CD4-positive, CD25-positive, alpha-beta regulatory T cell (primary cell): ENCODE measurements at places on chromosomes 12 and 14.

DNA sequence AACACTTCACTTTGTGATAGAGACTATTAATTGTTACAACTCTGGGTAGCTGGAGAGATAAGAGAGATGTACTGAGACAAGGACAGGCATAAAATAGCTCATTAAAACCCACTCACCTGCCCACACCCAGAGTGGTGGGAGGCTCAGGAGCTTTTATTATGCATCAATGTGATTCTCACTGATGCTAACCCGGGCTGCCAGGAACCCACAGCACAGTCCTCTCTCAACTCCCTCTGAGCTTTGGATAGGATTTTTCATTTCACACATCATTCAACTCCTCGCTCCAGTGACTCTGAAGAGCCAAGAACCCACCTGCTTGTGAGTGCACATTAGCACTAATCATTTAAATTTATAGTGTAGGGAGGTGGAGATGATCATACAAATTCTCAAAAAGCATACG lies 827.9 kb downstream of the FLRT2 start:
- no peak for DNase-seq

- no peak for DNase-seq
Measured at GRCh38 chr14:71076462-71077092, 169.3 kb downstream of the PCNX1 start.

GRCh38 chr12:129964826-129965457 lies 61.1 kb upstream of the TMEM132D start:
- no peak for DNase-seq

DNA sequence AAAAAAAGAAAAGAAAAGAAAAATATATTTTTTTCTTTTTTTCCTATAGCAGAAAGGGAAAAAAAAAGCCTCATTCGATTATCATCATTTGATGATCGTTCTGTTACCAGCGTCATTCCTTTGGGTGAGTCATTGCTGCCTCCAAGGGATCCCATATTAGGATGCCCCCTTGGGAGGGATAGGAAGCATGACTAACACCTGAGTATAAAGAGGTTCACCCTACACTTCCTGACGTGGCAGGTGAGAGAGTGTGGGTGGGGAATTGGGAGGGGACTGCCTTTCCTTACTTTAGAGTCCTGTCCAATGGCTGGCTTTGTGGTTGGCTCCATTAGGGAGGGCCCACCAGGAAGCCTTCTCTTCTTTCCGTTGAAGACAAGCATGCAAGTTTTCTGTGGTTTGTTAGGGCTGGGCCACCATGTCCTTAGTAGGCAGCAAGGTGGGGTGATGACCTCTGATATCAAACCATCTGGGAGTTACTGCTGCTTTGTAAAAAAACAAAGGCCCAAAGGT lies 56.1 kb upstream of the FUT8 start:
- DNase-seq, result peak; percentile 73

- peak; percentile 60 for DNase-seq
Measured at GRCh38 chr14:70622111-70622712, 19.5 kb upstream of the TTC9 start.

DNA sequence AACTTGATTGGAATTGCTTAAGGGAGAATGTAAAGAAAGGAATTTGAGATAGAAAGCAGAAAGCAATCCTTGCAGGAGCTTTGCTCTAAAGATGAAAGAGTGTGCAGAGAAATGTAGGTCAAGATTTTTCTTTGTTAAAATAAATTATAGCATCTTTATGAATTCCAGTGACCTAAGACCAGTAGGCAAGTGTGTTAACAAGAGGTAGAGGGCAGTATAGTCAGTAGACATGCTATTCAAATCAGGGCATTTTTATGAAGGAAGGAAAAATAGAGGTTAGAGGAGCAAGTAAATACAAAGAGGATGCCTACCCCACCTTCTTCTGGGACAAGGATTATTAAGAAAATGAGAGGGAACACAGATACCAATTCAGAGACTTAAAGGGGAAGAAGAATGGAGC lies 148.5 kb downstream of the PLCZ1 start:
- DNase-seq, result no peak

DNA sequence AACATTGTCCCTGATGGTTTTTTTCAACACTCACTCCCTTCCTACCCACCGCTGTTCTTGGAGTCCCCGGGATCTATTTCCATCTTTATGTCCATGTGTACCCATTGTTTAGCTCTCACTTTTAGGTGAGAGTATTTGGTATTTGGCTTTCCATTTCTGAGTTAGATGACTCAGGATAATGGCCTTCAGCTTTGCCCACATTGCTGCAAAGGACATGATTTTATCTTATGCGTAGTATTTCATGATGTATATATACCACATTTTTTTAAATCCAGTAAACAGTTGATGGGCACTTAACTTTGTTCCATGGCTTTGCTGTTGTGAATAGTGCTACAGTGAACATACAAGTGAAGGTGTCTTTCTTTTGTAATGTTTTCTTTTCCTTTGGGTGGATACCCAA lies 123.5 kb upstream of the KITLG start:
- DNase-seq, result no peak

DNA sequence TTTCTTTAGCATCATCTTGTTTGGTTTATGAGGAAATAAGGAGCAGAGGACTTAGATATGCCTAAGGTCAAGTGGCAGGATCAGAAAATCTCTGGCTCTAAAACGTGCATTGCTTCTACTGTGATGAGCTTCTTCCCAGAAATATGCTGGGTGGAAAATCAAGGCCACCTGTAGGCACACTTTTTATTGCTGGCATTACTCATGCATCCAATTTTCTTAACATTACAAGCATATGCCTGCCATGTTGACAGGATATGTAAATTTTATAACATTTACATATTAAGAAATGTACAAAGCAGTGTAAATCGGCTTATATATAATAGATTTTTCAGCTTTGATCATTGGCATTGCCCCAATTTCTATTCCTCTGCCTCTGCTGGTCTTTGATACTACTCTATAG lies 409.6 kb downstream of the TMEM132D start:
- DNase-seq, result no peak

DNA sequence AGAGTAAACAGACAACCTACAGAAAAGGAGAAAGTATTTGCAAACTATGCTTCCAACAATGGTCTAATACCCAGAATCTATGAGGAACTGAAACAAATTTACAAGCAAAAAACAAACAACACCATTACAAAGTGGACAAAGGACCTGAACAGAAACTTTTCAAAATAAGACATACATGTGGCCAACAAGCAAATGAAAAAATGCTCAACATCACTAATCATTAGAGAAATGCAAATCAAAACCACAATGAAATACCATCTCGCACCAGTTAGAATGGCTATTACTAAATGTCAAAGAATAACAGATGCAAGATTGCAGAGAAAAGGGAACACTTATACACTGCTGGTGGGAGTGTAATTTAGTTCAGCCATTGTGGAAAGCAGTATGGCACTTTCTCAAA lies 125.8 kb downstream of the C12orf42 start:
- no peak for DNase-seq

DNA sequence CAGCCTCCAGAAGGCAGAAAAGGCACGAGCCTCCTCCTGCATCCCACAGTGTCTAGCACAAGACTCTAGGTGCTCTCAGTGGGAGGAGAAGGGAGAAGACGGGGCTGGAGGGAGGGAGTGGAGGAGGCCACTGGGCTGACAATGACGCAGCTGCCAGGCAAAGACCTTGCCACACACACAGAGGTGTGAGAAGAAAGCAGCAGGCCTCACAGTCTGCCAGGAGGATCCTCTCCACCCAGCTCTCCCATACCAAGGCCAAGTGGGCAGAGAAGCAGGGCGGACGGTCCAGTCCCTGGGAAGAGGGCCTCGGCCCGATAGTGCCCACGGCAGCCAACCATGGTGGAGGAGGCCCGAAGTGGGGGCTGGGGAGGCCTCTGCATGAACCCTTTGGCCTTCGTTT lies 78.9 kb downstream of the NCOR2 start:
- no peak for DNase-seq

- DNase-seq, result no peak
Measured at GRCh38 chr14:101417434-101417833, 143.9 kb upstream of the DIO3 start.

- no peak for DNase-seq
Measured at GRCh38 chr14:52076334-52076733, 7.5 kb upstream of the NID2 start.

- DNase-seq, result no peak
Measured at GRCh38 chr12:53592426-53592825, 33.8 kb downstream of the ATF7 start.

DNA sequence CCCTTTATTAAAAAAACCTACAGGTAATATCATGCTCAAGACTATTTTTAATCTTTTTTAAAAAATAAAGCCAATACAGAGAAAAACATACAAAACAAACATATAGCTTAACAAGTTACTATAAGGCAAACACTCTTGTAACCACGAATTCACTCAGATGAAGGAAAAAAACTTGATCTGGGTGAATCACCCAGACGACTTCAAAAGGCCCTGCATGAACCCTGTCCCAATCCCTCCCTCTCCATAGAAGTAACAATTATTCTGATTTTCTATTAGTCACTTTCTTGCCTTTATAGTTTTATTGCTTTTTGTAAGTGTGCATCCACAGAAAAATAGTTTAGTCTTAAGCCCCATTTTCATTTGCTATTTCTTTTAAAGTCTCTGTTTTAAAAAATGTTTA lies 72.6 kb downstream of the LRP6 start:
- DNase-seq, result no peak

GRCh38 chr14:22472935-22473854 lies 115.8 kb downstream of the DAD1 start:
- no peak for DNase-seq

DNA sequence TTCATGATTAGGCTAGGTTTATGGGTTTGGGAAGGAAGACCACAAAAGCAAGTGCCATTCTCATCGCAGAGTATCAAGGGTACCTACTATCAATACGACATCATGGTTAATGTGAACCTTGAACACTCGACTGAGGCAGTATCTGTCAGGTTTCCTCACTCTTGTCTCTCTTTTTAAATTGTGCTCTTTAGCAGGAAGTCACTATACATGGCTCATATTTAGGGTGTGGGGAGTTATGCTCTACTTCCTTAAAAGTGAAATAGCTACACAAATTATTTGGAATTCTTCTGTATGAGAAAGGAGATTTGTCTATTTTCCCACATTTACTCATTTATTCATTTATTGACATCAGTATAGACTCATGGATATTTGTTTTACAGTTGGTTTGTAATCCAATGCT lies 5.9 kb upstream of the CLEC4E start:
- no peak for DNase-seq

GRCh38 chr12:130862161-130862560 lies 9.7 kb upstream of the RAN start:
- DNase-seq, result no peak

DNA sequence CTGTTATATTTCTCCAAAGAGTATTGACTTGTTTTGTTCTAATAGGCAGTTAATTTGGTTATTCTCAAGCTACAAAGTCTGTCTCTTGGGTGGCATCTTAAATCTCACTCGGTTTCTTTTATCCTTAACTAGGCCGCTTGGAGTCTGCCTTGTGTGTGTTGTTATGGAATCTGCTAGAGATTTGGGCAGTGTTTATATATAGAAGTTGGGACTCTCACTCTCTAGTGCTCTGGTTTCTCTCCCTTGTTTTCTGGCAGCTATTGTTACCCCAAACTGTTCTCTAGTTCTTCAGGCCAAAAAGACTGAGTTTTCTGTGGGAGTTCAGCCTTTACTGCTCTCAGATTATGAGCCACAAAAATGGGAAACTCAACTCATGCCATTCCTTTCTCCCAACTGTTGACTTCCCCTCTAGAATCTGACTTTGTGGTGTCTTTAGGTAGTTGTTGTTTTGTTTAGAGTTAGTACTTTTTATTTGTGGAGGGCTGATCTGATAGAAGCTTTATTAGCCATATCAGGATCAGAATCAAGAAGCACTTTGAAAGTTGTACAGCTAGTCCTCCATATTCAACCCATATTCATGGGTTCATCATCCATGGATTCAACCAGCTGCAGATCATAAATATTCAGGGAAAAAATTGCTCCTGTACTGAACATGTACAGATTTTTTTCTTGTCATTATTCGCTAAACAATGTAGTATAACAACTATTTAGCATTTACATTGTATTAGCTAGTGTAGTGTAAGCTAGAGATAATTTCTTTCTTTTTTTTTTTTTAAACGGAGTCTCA lies 11.2 kb downstream of the PSMA6 start:
- DNase-seq, result no peak

- no peak for DNase-seq
Measured at GRCh38 chr14:37318938-37319337, 121.2 kb downstream of the MIPOL1 start.

- no peak for DNase-seq
Measured at GRCh38 chr14:39841088-39841487, 408.9 kb upstream of the FBXO33 start.

- no peak for DNase-seq
Measured at GRCh38 chr12:105273601-105274000, 37.6 kb upstream of the APPL2 start.

GRCh38 chr12:81588235-81589008 lies 170.7 kb downstream of the PPFIA2 start:
- no peak for DNase-seq

DNA sequence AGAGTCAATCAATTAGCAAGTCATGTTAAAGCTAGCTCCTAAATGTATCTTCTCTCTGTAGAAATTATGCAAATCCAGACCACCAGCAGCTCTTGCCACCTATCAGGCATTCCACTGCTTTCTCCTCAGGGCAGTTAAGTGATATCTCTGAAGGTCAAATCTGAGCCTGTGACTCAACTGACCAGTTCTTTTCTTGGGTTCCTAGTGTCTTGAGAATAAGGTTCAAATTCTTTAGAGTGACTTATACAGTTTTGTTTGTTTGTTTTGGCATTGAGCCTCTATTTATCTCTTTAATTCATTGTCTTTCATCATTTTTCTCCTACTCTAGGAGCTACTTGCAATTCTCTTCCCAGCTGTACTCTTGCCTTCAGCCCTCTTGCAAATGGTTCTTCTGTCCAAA lies 2.5 kb upstream of the LRIG3 start:
- no peak for DNase-seq

DNA sequence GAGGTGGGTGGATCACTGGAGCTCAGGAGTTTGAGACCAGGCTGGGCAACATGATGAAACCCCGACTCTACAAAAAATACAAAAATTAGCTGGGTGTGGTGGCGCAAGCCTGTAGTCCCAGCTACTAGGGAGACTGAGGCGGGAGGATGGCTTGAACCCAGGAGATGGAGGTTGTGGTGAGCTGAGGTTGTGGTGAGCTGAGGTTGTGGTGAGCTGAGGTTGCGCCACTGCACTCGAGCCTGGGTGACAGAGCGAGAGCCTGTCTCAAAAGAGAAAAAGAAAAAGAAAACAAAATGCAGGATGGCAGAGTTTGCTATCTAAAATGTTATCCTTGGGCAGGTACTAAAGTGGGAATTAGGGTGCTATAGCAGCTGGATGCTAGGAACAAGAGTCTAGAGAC lies 10.8 kb upstream of the GPRC5A start:
- DNase-seq, result no peak
